ENCODE measurements at places on chromosomes 2 and 18.
A peak's percentile ranks its signal among the peaks of the same experiment; 100 is the strongest.

DNA sequence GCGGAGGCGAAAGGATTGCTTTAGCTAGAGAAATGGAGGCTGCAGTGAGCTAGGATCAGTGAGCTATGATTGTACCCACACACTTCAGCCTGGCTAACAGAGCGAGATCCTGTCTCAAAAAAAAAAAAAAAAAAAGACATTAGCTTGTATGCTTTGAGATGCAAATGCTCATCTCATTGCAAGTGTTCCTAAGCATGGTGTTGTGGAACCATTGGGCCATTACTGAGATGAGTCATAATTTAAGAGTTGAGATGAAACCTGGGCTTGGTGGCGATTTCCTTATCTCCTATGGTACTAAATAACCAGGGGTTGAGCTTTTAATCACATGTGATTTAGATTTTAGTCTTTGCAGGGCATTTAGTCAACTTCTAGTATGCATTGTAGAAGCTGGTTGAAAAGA lies 2.2 kb downstream of the PLEKHA3 start:
- no peak for DNase-seq

GRCh38 chr18:2706903-2707302 lies 51.4 kb downstream of the SMCHD1 start:
- DNase-seq = no peak

DNA sequence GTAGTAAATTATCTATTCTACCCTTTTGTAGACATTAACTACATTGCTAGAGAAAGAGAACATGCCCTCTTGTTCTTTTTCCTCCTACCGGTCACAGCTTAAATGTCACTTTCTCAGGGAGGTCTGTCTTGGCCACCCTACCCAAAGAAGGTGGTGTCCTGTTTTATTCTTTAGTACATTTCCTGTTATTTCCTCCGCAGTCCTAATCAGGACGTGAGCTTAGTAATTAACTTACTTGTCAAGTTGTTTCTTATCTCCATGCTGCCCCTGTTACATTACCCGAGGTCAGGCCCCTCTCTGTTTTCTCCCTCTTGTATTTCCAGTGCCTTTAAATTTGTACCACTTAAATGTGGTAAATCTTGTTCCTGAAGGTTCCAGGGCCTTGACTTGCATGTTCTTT lies 73.7 kb upstream of the RMDN2 start:
- DNase-seq = no peak

DNA sequence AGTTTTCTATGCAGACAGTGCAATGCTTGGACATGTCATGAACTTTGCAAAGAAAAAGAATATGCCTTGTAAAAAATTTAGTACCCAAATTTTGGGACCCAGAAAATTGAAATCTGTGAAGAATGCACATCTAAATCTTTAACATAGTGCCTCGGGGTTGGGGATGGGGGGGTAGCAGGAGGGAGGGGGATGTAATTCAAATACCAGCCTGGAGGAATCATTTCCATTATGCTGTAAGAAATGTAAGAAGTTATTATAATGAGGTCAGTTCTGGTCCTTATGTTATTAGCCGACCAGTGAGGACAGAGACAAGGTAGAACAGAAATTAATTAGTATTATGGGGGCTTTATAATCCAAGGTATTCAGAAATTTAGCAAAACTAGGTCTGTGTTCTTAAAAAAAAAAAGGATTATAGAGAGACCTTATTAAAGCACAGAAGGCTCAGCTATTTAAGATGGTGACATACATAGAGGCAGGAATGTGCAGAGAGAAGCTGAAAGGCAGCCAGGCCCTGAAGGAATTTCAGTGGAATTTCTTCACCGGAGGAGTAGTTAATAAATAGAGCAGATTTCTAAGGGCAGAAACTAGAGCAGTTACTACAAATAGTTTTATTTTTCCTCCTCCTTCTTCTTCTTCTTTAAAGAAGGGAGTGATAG lies 89.0 kb upstream of the RBMS1 start:
- no peak for DNase-seq

DNA sequence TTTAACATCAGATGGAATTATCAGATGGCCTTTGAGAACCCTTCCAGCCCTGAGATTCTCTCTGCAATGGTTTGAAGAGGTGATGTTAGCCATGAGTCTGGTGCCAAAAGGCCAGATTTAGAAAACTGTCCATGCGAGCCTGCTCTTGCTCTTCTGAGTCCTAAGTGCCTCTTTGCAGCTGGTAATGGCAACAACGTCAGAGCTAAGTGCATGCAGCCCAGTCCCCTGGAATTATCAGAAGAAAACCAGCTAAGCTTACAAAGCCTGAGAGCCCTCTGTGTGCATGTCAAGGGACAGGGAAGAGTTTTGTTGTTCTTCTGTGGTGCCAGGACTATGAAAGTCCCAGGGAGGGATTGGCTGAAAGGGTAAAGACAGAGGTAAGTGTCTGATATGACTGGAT lies 89.8 kb downstream of the LOXHD1 start:
- no peak for DNase-seq

DNA sequence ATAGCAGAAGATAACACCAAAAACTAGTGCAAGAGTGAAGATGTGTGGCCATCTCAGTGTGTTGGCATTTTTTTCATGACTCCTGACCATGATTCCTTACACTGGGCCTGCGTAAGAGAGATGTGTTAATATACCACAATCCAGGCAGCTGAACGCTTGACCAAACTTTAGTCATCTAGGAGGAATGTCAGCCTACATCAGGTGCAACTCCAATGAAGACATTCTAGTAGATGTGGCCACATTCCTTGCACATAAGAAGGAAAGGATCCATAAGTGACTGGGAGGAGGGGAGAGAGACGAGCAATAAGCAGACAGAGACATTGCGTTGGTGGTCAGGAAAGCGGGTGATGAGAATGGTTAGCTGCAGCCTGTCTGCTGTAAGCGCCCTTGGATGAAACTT lies 42.6 kb downstream of the CYRIA start:
- DNase-seq = no peak

- no peak for DNase-seq
Measured at GRCh38 chr2:237594514-237594871, 4.0 kb upstream of the RAB17 start.

- DNase-seq = no peak
Measured at GRCh38 chr2:102001767-102002142, 10.0 kb downstream of the IL1R2 start.

- no peak for DNase-seq
Measured at GRCh38 chr2:172745636-172746035, 10.0 kb downstream of the RAPGEF4 start.

DNA sequence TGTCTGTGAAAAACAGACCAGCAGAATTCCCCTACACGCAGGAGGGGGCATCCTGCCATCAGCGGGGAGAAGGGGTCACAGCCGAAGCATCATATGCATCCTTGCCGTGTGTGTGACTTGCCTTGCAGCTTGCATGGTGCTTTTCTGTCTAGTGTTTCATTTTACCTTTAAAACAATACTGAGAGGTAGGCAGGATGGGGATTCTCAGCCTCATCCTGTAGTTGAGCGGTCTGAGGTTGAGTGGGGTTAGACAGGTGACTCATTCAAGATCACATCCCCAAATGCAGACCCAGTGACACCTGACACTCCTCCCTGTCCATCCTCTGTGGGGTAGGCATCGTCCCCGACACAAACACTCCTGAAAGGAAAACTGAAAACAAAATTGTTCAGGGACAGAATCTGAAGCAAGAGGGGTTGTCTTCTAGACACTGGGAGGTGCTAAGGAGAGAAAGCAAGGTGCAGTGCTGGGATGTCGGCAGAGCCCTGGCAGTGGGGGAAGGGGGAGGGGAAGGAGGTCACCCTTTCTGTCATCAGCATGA lies 7.9 kb downstream of the ARL4C start:
- DNase-seq = peak; percentile 89

DNA sequence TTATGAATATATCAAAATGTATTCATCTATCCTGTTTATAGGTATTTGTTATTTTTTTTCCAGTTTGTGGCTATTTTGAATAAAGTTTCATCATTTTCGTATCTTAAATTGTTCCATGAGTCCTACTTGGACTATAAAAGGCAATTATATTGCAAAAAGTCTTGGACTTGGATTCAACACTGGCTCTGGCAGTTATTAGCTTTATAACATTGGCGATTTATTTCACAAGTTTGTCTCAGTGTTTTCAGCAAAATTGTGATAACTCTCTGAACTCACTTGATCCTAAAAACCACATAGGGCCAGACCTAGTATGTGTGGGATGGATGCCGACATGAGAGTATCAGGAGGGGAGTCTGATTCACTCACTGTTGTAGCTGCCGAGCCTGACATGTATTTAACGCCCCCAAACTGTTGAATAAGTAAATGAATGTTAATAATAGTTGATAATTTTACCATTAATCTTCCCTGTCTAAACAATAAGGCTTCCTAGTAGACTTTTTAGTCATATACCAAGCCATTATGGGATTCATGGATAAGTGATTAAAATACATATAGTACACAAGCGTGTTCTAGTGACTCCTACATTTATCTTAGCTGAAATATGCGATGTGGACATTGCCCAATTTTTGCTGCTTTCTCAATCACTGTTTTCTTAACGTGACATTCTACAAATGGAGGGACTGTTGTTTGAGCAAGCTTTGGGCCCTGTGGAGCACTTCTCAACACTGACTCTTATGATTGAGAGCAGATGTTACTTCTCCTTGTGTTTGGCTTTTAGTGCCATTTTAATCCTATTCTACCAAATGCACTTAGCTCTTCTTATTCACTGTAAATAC lies 907.6 kb downstream of the EPHA4 start:
- no peak for DNase-seq

- DNase-seq = no peak
Measured at GRCh38 chr2:37671816-37672103, 318 bp upstream of the CDC42EP3 start.

DNA sequence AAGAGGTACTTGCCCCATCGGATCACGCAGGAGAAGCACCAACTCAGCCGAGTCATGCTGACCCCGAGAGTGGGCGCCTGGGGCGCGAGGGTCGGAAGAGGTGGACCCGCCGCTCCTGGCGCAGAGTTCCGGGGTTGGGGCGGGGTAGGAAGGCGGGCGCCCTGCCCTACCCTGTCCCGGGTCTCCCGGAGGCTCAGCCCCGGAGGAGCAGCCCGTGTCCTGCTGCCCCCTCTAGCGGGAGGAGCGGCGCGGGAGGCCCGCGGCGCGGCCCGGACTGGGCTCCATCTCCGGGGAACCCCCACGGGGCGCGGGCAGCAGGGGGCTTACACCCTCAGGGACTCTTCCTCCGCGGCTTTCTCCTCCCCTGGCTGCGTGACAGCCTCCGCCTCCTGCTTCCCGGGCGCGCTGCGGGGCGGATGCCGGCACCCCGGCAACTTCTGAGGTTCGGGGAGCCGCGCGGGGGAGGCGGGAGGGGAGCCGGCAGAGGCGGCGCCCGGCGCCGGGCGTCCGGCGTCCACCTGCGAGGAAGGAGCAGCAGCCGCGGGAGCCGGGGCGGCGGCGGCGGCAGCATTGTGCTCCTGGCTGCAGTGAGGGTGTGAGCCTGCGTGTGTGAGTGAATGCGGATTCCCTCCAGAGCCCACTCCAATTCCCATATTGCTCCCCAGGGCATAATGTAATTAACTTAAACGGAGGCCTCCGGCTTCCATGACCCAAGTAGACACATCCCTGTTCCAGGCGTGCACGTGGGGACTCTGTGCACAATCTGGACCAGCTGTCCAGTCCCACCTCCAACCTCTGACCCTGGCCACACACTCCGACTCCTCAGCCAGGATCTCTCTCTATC lies 7.6 kb upstream of the TNS1 start:
- peak; percentile 19 for DNase-seq

- no peak for DNase-seq
Measured at GRCh38 chr2:238331916-238332315, 11.6 kb downstream of the TRAF3IP1 start.

- DNase-seq = no peak
Measured at GRCh38 chr18:8049147-8049546, 482.0 kb downstream of the PTPRM start.

- no peak for DNase-seq
Measured at GRCh38 chr18:10687161-10687925, 161.5 kb downstream of the NAPG start.

- DNase-seq = no peak
Measured at GRCh38 chr18:2686349-2686968, 30.9 kb downstream of the SMCHD1 start.

DNA sequence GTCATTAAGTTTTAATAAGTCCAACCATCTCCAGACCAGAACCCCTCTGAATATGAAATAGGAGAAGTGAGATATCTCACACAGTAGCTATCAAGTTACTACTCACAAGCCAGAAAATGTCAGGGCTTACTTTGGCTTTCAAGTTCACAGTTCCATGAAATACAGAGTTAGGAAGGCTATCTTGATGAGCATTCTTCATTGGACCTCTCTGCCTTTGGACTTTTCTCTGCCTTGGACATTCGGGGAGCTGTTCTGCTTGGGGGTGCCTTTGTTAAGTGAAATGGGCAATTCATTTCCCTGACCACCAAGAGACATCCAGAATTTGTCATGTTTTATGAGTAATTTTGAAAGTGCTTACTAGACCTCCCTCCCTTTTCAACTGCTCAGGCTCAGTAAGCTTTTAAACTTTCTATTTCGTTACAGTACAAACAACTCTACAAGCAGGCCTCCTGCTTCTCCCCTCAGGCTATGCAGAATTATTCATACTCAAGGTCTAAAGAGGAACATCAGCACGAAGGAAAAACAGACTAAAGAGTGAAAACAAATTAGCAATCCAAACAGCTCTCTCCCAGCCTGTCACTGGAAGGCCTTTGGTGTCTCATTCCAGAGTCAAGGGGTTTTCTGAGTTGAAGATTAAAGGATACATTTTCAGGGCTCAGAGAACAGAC lies 95.3 kb downstream of the MREG start:
- DNase-seq = no peak

DNA sequence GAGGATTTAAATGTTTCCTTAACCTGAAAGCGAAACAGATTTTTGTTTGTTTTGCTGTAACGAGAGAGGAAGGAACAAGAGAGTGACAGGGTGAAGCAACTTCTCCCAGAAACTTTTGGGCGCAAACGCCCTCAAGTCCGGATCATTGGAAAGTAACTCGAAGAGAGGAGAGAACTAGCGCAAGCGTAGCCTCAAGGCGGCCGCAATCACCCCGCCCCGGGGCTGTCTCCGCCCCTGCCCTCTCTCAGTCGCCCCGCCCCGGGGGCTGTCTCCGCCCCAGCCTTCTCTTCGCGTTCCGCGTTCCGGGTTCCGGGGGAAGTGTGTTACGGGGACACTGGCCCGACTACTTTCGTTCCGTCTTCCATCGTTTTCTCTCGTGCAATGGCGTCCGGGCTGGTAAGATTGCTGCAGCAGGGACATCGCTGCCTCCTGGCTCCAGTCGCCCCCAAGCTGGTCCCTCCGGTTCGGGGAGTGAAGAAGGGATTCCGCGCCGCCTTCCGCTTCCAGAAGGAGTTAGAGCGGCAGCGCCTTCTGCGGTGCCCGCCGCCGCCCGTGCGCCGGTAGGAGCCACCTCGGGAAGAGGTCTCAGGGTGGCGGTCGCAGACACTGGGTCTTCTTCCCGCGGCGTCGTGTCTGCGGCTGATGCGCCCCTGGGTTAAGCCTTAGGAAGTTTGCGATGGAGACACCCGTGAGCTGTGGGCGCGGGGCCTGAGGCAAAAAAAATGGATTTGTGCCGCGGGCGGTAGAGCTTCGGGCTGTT lies at the start of gene MRPL44:
TSS of gene MRPL44 (plus strand) at position 372 of the 760 bp plus-strand sequence. CDS start at position 382, 10 bp downstream.
- peak; percentile 98 for DNase-seq

GRCh38 chr2:196229013-196229412 lies 57.6 kb upstream of the STK17B start:
- no peak for DNase-seq

GRCh38 chr2:118968042-118968441 lies 26.0 kb downstream of the MARCO start:
- no peak for DNase-seq
